Large intestine (tissue), 12 donors: ENCODE measurements at places on chromosomes 1 and 21.

- DNase-seq, result peak; percentile 75
Measured at GRCh38 chr1:37486680-37487618, 12.6 kb downstream of the ZC3H12A start.

GRCh38 chr1:32773018-32773763 lies 44.0 kb downstream of the YARS1 start:
- peak; percentile 67 for DNase-seq

- no peak for DNase-seq
Measured at GRCh38 chr21:38334866-38335265, 78.1 kb downstream of the KCNJ15 start.

DNA sequence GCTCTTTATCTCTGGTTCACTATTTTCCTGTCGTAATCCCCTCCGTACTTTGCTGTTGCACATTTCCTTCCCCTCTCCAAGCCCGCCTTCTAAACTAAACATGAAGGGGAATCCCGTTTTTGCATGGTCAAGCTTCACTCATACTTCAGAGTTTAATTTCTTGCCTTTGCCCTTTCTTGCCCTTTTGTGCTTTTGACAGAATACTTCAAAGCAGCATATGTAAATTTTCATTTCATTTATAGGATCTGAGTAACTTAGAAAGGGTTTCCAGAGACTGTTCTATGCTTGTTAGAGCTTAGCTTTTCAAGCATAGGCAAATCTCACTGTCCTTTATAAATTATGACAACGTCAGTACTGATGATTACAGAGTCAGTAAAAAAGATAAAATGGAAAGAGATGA lies 27.7 kb downstream of the SPATA45 start:
- DNase-seq, result no peak

DNA sequence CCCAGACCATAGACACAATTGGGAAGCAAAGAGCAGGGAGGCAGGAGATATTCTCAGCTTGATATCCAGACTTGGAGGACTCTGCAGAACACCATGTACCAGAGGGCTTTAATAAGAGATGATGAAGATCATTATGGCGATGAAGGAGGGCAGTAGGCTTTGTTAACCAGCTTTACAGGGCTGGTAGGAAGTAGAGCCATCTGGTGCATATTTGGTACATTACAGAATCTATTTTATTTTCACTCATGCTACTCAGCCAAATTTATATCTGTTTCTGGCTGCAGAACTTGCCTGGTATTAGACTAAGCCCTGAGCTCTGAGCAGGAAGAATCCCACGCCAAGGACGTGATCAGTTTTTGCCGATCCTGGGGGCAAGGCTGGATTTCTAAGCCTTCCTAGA lies 61.8 kb upstream of the SYT6 start:
- DNase-seq, result no peak

- no peak for DNase-seq
Measured at GRCh38 chr1:83512373-83513193, 486.3 kb downstream of the TTLL7 start.

DNA sequence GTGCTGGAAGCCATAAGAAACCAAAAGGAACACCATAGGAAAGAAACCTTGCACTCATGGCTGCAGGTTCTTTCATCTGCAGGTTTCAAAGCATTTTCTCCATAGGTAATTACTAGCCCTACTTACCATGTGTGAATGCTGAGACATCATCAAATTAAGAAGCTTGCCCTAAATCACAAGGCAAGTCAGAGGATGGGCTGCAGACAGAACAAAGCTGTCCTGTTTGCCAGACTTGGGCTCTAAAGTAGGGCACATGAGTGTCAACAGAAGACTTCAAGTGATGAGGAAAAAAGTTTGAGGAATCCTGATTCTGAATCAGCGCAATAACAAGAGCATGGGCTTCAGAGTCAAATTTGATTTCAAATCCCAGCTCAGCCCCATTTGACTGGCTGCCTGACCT lies 5.8 kb upstream of the EPS15 start:
- DNase-seq, result no peak

DNA sequence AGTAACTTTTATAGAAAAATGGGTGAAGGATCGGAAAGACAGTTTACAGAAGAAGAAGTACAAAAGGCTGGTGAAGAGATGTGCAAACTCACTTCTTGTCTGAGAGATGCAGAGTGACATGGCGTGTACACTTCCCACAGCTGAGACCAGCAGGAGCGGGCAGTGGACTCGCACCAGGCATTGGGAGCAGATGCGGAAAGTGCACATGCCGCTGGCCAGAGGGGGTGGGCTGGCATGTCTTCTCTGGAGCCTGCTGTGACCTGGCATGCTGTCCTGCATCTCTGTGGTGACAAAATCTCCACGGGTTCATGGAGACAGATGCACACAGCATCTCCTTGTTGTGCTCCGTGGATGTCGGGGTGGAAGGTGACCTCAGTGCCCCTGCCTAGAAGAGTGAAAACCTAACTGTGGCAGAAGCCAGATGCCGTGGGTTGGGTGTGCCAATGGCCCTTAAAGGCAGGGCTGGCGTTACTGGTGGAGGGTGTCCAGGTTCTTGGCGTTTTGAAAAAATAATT lies 128.6 kb upstream of the COL6A1 start:
- no peak for DNase-seq

DNA sequence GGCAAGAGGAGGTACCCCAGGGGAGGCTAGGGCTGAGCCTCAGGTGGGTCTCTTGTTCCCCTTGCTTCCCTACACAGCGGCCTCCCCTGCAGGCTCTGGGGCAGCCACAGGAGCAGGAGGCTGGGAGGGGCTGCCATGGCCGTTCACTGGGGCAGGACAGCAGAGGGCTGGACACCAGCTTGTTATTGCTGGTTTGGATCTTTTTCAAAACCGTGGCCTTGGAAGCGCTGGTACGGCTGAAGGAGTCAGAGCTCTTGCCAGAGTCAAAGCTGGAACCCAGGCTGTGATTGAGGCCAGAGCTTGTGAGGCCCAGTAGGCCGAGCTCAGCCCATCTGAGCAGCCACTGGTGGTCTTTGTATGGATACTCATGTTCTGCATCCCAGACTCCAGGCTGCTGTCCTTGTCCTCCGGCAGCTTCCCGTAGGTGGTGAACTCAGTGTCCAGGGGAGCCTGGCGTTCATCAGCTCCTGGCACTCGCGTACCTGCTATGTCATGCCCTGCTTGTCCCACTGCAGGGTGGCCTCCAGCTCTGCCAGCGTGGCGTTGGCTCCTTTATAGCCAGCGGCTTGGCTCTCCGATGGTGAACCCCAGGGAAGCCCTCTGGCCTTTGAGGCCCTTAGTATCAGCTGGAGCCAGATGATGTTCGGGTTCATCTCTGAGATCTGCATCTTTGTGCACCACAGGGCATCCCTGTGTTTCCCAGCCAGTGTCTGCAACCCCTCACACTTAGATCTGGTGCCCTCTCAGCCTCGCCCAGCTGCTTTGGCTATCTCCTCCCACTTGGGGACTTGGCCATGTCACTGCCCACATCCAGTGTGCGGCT lies 40.3 kb upstream of the THEM4 start:
- no peak for DNase-seq

DNA sequence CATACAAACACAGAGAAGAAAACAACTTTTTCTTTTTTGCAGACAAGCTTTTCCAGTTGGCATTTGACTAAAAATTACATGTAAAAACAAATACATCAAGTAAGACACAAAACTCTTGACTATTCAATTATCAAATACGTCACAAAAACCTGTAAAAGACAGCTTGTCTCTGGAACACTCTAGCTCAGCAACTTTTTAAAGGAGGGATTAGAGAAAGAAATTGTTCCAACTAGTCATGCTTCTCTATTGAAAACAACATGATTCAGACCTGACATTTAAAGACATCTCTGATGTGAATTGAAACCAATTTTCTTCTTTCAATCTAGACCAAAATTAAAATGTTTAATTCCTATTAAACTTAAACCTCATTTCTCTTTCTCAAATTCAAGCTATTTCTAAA lies 30.3 kb downstream of the SMYD3 start:
- DNase-seq, result no peak

DNA sequence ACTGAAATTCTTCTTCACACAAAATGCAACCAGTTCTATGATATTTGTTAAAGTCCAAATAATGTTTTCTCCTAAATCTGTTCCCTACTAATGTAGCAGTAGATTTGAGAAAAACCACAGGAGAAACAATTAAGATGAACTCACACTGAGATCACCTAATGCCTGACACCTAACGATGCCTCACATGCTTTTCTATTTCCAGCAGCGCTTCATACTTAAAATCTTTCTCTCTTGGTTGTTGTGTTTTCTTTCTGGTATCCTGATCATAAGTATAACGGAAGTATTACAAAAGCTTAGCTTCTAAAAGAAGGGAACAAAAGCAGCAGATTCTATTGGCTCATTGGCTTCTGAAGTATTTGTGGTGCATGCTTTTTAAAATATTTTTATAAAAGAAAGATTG lies 267.2 kb upstream of the SGIP1 start:
- DNase-seq, result no peak

DNA sequence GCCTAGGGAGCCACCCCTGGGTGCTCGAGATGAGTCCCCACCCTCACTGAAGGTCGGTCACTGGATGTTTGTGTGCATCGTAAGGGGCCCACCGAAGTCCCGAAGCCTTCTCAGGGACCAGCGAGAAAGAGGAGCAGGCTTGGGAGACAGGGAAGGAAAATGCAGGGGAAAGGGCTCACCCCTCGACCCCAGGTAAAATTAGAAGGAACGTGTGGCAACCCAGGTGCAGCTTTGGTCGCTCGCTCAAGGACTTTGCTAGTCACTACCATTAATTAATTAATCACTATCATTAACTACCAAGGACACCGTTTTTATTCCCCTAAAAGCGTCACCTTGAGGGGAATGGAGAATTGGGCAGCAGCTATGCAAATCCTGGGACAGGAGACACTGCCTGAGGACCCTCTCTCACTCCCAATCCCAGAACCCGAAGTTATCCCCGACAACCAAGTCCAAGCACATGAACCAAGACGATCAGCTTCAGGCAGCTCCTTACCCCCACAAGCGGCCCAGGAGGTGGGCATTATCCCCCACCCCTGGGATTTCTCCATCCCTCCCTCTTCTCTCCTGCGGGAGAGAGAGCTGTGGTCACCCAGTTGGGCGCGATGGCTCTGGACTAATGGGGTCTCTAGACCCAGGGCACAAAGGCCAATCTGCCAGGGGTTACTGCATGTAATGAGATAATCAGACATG lies 4.2 kb upstream of the SIM2 start:
- no peak for DNase-seq

GRCh38 chr1:91697416-91697815 lies 188.5 kb downstream of the TGFBR3 start:
- DNase-seq, result peak; percentile 59

GRCh38 chr1:108033550-108033951 lies 68.6 kb upstream of the VAV3 start:
- no peak for DNase-seq

- peak; percentile 39 for DNase-seq
Measured at GRCh38 chr1:56390232-56390867, 189.0 kb downstream of the PLPP3 start.

DNA sequence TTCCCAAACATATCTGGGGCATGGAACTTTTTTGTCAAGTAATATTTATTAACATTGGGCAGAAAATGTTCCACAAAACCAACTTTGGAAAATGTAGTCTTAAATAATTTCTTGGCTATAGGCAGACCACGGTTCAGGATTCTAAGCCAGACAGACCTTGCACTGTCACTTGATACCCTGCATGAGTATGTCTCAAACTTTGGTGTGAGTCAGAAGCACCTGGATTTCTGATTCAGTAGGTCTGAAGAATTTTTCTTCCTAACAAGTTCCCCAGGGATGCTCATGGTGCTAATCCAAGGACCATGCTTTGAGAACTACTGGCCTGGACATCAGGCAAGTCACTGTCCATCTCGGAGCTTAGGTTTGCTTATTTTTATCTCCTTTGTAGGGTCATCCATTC lies 562.0 kb downstream of the PLPP3 start:
- no peak for DNase-seq

DNA sequence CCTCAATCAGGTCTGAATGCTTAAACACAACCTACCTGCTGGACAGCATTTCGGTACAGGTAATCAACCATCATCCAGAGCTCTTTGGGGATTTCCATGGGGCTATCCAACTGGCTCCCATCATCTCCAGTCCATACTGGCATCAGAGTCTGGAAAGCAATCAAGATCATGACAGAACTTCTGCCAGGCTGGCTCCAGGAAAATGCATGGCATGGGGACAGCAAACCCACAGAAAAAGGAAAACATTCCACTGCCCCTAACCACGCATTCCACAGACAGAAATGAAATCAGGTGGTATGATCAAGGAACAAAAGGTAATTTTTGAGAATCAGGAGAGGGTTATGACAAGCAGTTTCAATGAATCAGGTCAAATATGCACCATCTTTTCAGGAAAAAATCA lies 9.1 kb upstream of the MTF1 start:
- no peak for DNase-seq

- no peak for DNase-seq
Measured at GRCh38 chr1:231731268-231731667, 104.7 kb downstream of the DISC1 start.

DNA sequence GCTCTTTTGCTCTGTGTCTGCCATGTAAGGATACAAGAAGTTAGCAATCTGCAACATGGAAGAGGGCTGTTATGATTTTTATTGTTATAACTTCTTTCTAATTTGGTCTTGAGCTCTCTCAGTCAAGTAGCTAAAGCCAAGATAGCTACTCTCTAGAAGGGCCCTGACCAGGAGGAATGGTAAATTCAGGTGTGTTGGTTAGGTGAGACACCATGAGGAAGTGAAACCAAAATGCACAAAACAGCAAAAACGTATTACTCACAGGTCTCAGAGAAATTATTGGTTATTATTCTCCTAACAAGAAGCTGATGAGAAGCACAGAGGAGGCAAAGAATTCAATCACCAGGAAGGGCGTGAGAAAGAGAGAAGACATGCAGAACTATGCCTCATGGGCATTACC lies 51.8 kb upstream of the INSL5 start:
- DNase-seq, result no peak

DNA sequence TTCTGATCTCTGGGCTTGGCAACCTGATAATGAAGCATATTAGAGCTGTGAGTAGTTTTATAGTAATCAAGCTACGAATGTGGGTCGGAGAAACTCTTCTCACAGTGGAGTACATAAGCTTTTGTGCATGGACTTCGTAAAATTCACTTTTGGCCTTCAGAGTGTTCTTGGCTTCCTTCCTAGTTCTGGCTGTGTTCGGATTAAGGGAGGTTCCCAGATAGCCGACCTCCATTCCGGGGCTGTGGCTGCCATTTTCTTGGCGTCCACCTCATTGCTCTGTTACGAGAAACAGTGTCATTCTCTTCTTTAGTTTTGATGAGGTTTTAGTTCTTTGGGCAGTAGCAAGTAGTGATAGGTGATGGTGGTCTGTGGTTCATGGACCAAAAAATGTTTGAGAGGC lies 26.3 kb downstream of the CAMTA1 start:
- no peak for DNase-seq

- DNase-seq, result no peak
Measured at GRCh38 chr1:61375082-61375880, 292.9 kb downstream of the NFIA start.

GRCh38 chr1:20448671-20449071 lies 37.3 kb downstream of the CAMK2N1 start:
- no peak for DNase-seq
